Mesothelial cell of epicardium (in vitro differentiated cells): ENCODE measurements at places on chromosomes 6 and 20.

DNA sequence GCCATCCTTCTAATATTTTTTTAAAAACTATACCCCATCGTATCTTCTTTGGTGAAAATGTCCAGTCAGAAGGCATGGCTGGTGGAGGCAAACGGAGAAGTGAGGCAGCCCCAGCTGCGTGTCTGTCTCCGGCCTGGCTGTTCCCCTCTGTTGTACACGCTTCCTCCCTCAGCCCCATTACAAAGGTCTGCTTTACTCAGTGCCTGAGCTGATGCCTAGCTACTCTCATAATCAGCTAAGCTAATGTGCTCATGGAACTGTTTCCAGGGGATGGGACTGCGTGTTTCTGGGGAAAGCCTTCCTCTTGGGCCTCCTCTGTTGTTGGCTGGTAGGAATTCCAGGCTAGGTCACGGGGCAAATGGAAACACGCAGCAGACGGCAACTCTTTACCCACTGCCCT, 67.3 kb downstream of the PPP1R3G start:
- DNase-seq, result no peak

DNA sequence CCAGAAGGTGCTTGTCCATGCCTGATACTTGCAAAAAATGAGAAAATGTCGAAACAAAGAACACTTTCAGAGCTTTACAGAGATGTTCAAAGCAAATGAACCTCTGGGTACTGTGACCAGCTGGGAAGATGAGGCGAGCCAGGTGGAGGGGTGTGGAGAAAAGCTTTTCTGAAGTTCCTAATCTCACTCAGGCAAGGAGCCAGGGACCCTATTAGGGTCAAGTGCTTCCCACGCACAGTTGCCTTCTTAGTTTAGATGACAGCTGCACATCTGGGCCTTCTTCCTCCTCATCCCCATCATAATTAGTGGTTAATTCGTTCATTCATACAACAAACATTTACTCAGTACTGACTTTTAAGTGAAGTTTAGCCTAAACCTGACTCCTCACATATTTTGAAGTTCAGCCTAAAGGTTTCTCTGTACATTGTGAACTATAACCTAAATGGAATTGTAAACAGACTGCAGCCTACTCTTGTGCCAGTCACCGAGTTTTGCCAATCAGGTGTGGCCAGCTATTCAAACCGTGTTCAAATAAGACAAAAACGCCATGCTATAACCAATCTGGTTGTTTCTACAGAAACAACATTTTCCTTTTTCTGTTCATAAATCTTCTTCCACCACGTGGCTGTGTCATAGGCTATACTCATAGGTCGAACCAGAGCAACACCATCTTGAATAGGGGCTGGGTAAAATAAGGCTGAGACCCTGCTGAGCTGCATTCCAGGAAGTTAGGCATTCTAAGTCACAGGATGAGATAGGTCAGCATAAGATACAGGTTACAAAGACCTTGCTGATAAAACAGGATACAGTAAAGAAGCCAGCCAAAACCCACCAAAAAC, 19.3 kb upstream of the AHCY start:
- DNase-seq, result no peak

- DNase-seq, result no peak
These were observed 30.0 kb downstream of the SLC22A3 start for GRCh38 chr6:160378218-160378617.

DNA sequence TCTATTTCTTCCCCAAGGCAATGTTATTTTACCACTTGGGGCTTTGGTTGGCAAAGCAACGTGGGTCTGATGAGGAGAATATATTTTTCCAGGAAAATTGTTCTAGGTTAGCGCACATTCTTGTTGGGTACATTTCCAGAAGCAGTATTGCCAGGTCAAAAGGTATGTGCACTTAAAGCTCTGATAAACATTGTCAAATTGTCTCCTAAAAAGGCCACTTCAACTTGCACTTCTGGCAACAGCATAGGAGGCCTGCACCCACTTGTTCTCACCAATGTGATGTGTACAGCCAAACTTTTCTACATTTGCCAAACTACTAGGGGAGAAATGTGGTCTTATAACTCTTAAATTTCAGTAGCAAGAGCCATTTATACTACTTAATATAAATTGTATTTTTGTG, 197.5 kb upstream of the COL21A1 start:
- no peak for DNase-seq

GRCh38 chr20:5770987-5771318, 20.8 kb downstream of the SHLD1 start:
- DNase-seq, result no peak

GRCh38 chr20:15317546-15318232, 980.3 kb upstream of the FLRT3 start:
- DNase-seq, result no peak

DNA sequence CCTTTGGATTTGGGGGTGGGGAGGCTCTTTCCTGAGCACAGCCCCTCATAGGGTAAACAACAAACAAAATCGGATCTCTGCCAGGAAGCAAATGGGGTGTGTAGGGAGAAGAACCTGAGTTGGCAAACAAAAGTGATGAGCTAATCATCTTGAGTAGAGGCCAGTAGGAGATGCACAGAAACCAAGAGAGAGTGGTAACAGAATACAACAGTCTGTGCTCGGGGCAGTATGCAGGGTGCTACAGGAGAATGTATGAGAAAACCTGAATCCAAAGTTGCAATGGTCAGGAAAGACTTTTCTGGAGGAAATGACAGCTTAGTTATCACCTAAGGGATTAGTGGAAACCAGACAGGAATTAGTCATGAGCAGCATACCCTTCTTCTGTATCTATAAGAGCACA, 177.8 kb downstream of the CDKAL1 start:
- no peak for DNase-seq

GRCh38 chr6:73766040-73766439, 70.0 kb downstream of the CD109 start:
- no peak for DNase-seq

- DNase-seq, result no peak
These were observed 1.7 kb upstream of the PLA2G7 start for GRCh38 chr6:46736906-46737305.

DNA sequence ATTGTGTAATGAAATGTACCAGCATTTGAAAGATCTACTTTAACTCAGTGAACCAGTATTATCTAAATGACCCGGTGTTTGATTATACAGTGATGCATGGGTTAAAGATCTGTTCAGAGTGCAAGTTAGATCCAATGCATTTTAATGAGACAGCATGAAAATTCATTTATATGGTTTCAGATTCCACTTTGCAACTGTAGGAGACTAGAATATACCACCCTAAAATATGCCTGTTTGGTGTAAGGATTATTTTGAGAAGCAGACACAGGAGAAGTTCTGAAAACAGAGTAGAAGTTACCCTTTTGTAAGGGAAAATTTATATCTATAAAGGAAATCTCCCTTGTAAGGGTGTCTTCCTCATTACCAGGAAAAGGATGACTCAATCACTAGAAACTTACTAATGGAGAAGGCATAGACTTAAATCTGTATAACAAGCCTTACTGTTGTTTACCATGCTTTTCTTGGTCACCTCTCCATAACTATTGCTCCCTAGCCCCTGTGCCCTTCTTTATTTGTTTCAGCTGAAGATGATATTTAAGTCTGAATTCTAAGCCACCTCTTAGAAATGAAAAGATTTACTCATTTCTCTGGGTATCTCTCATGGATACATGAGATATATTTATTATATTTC, 105.4 kb downstream of the NCOA3 start:
- no peak for DNase-seq

DNA sequence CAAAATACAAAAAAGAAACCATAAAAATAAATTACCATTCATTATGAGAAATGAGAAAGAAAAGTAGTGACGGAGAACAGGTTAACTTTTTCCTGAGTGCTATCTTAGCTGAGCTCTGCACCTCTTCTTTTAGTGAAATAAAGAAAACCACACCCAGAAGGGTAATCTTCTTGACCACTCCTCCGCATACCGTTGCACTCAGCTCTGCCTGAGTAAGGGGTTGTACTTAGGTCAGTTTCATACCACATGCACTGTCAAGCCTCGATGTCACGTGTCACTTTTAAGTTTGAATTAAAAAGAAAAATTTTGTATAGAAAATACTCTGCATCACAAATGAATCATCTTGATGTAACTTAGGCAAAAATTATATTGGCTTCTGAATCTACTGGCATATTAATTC, 2.8 kb downstream of the EZR start:
- DNase-seq, result no peak

- DNase-seq, result no peak
These were observed 597.5 kb upstream of the JAG1 start for GRCh38 chr20:11271319-11271718.
